ENCODE measurements at places on chromosomes 11 and 22.

- no peak for DNase-seq
Observed at GRCh38 chr11:132983641-132983978, 548.7 kb downstream of the OPCML start.

DNA sequence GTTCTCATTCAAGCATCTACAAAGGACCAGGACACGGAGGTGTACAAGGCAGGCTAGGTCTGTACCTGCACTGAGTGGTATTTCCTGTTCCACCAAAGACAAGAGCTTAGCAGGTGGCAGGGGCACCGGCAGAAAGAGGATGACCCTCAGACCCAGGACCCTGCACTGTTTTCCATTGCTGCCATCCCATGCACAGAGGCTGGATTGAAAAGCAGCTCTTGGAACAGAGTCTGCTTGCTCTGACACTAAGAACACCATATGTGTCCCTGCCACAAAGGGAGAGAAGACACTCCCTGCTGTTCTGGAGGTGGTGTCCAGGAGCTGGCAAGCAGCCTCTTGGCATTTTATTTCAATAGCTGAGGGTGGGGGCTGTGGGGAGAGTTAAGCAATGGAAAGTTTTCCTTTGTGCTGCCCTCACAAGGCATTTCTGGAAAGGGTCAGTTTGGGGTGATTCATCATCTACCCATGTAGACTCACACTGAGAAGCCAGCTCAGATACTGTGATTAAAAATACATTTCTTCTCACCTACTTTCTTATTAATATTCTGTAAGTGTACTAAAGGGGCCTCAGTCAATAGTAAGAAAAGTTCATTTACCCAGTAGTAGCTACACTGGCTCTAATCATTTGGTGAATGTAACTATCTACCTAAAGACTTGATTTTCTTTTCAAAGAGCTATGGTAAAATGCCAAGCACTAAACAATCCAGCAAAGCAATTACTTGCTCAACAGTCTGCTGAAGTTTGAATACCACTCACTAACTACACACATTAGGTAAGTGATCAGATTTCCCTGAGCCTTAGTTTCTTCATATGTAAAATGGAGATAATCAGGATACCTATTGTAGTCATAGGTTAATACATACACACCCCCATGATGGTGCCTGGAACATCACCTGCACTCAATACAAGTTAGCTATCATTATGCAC is 55.2 kb downstream of the SLC1A2 start:
- DNase-seq: no peak

GRCh38 chr11:82043316-82043715 is 690.3 kb downstream of the FAM181B start:
- no peak for DNase-seq

- no peak for DNase-seq
Observed at GRCh38 chr11:11810764-11811726, 30.7 kb upstream of the USP47 start.

DNA sequence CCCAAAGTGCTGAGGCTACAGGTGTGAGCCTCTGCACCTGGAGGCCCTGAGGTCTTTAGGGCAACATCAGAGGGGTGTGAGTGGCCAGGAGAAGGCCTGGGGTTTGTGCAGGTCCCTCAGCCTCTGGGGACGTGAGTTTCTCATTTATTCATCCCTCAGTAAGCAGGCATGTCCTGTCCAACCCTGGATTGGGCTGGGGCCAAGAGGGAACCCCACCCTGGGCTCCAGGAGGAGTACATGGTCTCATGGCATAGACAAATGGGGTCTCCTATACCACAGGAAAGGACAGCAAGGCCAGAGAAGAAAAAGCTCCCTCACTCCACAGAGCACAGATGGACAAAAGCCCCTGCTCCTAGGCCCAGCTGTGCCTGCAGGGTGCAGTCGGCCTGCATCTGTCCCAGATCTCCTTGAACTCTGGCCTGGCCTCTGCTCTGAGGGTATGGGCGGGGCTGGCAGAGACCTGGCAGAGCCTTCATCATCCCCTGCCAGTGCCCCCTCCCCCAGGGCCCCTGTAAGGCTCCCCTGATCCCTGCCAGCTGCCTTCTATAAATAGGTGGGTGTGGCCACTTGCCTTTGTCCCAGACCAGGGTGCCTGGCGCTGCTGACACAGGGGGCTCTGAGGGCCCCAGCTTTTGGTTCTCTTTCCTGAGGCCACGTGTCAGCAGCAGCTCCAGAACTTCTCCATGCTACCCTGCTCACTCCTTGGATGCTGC is 34.6 kb downstream of the A4GALT start:
- no peak for DNase-seq

GRCh38 chr11:116530705-116531104 is 242.1 kb downstream of the BUD13 start:
- no peak for DNase-seq

- no peak for DNase-seq
Observed at GRCh38 chr11:79160791-79161403, 279.9 kb downstream of the TENM4 start.

DNA sequence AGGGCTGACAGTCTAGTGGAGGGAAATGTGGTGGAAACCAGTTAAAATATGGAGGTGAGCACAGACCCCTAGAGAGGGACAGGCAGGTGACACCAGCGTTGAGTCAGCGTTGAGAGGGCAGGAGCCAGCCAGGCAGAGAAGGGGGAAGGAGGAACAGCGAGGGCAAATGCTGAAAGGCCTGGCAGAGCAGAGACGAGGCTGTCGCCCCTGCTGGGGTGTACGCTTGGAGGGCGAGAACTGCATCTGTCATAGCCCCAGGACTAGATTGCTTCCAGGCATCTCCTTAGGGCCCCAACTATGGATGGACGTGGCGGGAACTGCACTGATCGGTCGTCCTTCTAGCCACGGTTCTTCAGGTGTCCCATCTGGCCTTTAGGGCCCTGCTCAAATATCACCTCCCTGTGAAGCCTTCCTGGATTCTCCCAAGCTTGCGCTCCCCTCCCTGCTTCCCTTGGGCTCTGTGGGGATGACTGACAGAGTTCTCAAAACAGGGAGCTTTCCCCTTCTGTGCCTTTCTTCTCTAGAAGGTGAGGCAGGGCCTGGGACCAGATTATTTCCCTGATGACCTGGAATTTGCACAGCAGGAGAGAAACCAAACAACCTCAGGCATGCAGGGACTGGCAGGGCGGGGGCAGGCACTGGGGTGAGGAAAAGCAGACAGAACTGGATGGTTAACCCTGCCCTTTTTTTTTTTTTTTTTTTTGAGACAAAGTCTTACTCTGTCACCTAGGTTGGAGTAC is 11.1 kb downstream of the SYNGR1 start:
- no peak for DNase-seq

GRCh38 chr11:22392561-22392960 is 54.4 kb downstream of the SLC17A6 start:
- DNase-seq: no peak

- DNase-seq: no peak
Observed at GRCh38 chr11:69881467-69882269, 62.5 kb upstream of the FGF3 start.

DNA sequence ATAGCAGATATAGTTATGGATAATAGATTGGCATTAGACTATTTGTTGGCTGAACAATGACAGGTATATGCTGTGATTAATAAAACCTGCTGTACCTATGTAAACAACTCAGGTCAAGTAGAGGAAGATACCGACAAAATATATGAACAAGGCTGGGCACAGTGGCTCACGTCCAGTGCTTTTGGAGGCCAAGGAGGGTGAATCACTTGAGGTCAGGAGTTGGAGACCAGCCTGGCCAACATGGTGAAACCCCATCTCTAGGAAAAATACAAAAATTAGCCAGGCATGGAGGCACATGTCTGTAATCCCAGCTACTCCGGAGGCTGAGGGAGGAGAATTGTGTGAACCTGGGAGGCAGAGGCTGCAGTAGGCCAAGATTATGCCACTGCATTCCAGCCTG is 14.0 kb upstream of the CHKA start:
- no peak for DNase-seq

Measured in neuronal stem cell (in vitro differentiated cells).